Activated T-helper 1 cell treated with anti-CD3 and anti-CD28 coated beads, Interleukin-2, amount 50 U/mL, for 16 hours (primary cell): ENCODE measurements at places on chromosomes 3 and 15.

DNA sequence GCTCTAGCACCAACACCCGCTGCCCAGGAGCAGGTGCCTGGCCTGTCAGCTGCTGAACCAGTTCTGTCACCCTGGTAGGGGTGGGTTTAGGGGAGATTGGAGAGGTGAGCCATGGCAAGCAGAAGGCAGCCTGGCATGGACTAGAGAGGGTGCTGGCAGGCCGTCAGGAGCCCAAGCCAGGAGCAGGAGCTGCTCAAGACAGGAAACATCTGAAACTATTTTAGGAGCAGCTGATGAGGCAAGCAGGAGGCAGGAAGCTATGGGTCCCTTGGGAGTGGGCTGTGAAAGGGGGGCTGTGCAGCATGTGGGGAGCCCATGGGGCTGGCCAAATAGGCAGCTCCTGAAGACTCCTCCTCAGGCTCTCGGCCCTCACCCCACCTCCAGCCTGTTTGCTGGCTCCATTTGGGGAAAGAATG is 2.3 kb downstream of the INKA1 start:
- DNase-seq, result no peak

GRCh38 chr15:22947101-22948000 is 32.8 kb downstream of the CYFIP1 start:
- no peak for DNase-seq

DNA sequence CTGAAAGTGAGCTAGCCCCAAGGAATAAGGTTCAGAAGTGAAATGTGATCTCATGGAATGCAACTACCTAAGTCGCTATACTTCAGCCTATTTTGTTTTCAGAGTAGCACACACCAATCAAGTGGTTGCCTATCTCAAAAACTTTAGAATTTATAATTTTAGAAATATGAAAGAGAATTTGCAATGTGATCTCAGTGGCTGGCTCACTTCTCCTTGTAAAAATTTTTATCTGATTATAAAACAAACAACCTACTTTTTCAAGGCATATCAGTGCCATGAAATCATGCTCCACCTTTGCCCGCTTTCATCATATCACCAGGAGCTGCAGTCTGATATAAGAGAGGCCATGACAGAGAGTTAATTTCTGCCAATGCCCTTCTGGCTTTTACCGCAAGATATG is 47.3 kb downstream of the CLDN11 start:
- DNase-seq, result no peak

- DNase-seq, result no peak
Observed at GRCh38 chr3:176490357-176490756, 706.9 kb downstream of the TBL1XR1 start.

DNA sequence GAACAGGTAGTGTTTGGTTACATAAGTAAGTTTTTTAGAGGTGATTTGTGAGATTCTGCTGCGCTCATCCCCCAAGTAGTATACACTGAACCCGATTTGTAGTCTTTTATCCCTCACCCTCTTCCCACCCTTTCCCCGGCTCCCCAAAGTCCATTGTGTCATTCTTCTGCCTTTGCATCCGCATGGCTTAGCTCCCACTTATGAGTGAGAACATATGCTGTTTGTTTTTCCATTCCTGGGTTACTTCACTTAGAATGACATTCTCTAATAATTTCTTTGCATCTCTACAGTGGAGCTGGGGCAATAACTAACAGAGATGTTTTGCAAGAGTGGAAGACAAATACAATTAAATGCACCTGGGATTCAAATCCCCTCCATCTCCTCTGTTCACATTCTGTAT is 93.2 kb downstream of the TP63 start:
- no peak for DNase-seq

DNA sequence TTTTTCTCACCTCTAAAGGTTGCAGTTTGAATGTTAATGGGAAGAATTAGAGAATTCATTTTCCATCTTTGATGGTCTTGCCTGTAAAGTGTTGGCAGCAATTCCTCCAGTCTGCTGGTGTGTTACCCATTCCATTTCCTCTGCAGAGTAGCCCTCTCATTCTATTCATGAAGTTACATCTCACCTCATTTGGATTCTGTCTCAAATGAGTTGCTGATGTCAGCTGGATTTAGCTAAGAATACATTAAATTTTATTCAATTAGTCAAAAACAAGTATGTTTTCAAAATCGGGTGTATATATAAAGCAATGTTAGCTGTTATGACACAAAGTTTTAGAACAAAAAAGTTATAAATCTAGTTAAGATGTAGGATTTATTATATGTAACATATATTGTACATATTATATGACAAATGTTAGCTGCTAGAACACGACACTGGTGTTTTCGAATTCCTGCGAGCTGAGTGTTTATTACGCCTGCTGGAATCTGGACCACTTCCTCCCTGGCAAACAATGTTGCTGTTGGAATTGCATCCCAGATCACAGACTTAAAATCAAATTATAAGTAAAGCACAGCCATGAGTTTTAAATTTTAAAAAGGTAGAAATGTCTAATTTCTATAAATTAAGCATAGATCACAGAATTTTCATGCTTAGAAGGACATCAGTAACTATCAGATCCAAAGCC is 516.2 kb downstream of the OCA2 start:
- DNase-seq, result no peak

DNA sequence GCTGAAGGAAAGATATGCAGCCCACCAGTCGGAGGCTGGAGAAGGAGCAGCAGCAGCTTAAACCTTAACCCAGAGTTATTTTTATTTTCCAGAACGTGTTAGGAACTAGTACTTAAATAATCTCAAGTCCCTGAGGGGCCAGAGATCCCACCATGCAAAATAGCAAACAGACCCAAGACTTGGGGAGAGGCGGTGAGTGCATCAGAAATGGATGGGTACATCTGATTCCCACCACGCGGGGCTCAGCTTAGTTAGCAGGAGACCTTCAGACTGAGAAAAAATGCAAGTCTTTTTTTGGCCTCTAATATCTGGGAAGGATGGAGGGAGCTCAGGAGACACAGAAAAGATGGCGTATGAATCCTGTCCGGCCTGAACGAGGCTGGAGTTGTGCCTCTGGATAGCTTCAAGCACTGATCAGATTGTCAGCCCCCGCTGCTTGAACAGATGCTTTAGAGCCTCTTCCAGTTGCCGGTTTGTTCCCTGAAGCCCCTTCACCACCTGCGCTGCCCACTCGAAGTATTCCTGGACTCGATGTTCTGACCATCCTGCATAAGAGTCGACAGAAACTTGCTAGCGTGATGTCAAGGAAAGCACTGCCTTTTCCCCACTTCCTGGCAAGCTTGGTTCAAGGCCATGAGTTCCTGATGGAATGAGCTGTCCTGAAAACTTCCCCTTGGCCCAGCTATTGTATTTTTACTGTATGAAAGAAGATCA is 1.3 kb downstream of the HDDC3 start:
- no peak for DNase-seq

- no peak for DNase-seq
Observed at GRCh38 chr3:122510878-122511535, 3.7 kb downstream of the KPNA1 start.
